ENCODE measurements at places on chromosomes 7 and 10. TPM values are rescaled to one million over a fixed set of nuclear protein-coding genes. Genes with fewer than 3 reads are reported as not detected.

- DNase-seq, result no peak
- no peak overlapping the region for H3K4me3 ChIP-seq
- no peak overlapping the region for H3K27ac ChIP-seq
- H3K27me3 ChIP-seq, result no peaks in the 10 kb centered on the region
- H3K4me1 ChIP-seq, result no peaks in the 10 kb centered on the region
- H3K36me3 ChIP-seq, result no peaks in the 10 kb centered on the region
Observed at GRCh38 chr7:139488810-139489209, 5.3 kb upstream of the KLRG2 start.

DNA sequence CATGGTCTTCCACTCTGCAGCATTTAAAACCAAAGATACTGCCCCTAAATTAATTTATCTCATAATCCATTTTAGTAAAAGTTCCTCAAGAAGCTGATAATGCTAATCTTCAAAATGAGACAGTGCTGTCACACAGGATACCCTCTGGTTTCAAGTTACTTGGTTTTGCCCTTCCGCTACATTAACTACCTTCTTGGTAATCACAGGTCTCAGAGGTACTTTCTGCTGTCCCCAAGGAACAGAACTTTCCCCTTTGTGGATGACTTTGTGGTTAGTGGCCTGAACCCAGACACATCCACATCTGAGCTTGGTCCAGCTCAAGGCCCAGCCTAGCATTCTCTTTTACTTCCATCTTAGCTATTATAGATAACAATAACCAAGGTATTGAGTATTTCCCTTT, 88.8 kb upstream of the TMEM26 start:
- no peak overlapping the region for H3K27ac ChIP-seq
- no peak overlapping the region for H3K4me3 ChIP-seq
- no peaks in the 10 kb centered on the region for H3K4me1 ChIP-seq
- no peak for DNase-seq

GRCh38 chr10:132689721-132690360, 96.1 kb downstream of the NKX6-2 start:
- no peak overlapping the region for H3K4me3 ChIP-seq
- peaks cover 11% of the 10 kb centered on the region for H3K4me1 ChIP-seq
- peaks cover 18% of the 10 kb centered on the region for H3K36me3 ChIP-seq
- H3K27ac ChIP-seq, result no peak overlapping the region

GRCh38 chr10:132551093-132551807, 13.7 kb downstream of the INPP5A start:
- H3K4me3 ChIP-seq, result no peak overlapping the region
- H3K27me3 ChIP-seq, result no peaks in the 10 kb centered on the region
- peaks cover 63% of the 10 kb centered on the region for H3K4me1 ChIP-seq
- peak overlapping the region; percentile 83 for H3K27ac ChIP-seq

- no peaks in the 10 kb centered on the region for H3K36me3 ChIP-seq
- peaks cover 16% of the 10 kb centered on the region for H3K27me3 ChIP-seq
- no peak for DNase-seq
- H3K4me1 ChIP-seq, result peaks cover 4% of the 10 kb centered on the region
Observed at GRCh38 chr7:27096768-27097514, 1.1 kb upstream of the HOXA1 start.

- H3K4me1 ChIP-seq, result no peaks in the 10 kb centered on the region
- H3K4me3 ChIP-seq, result no peak overlapping the region
- H3K27ac ChIP-seq, result no peak overlapping the region
- DNase-seq, result no peak
Observed at GRCh38 chr10:78492424-78492823, 458.8 kb downstream of the RPS24 start.

Gene TFPI2
- not detected for total RNA-seq

Gene HOXA3
- 11.4 TPM for total RNA-seq

Gene FZD8
- total RNA-seq, result 22.1 TPM
